ENCODE measurements at places on chromosomes 4 and X. TPM values are rescaled to one million over a fixed set of nuclear protein-coding genes. Genes with fewer than 3 reads are reported as not detected.

DNA sequence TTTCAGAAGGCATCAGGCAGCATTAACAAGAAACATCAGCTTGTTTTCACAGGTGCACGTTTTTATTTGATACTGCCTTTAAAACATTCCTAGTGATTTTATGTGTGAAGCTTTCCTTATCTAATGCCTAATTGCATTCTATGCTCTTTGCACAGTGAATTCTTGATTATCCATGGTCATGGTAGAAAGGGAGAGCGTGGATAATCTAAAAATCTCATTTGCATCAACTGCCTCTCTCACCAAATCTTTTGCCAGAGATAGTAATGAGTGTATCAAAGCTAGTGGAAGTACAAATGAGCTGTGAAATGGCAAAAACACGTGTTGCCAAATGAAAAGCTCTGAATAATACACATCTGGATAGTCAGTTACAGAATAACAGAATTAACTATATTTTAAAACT is 170.5 kb downstream of the NAA11 start:
- no peak for DNase-seq

- DNase-seq = peak; percentile 57
Measured at GRCh38 chrX:154967603-154968002, 54.9 kb downstream of the F8 start.

- DNase-seq = no peak
Measured at GRCh38 chrX:107729558-107730297, 45.9 kb downstream of the TSC22D3 start.

- no peak for DNase-seq
Measured at GRCh38 chr4:180932370-180933001, 1310.7 kb upstream of the TENM3 start.

DNA sequence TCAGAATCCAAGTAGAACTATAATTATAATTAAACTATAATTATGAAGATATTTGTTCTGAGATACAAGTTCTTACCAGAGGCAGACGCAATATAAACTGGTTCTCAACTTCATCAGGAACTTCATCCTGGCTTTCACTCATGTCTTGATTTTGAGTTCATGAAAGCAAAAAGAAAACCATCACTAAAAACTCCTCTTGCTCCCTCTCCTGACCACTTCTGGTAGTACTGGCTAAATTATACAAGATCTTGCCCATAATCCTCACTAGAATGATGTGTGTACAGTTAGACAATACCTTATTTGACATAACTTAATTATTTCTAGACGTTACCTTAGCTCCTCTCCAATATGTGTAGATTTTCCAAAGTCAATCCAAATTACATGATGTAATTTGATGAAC is 3.7 kb downstream of the TAF7L start:
- peak; percentile 65 for DNase-seq

GRCh38 chrX:42536286-42536685 is 241.7 kb downstream of the PPP1R2C start:
- DNase-seq = no peak

GRCh38 chr4:99043346-99043745 is 45.2 kb downstream of the ADH5 start:
- peak; percentile 3 for DNase-seq

GRCh38 chrX:107626916-107627315 is 1.4 kb upstream of the PRPS1 start:
- DNase-seq = no peak

DNA sequence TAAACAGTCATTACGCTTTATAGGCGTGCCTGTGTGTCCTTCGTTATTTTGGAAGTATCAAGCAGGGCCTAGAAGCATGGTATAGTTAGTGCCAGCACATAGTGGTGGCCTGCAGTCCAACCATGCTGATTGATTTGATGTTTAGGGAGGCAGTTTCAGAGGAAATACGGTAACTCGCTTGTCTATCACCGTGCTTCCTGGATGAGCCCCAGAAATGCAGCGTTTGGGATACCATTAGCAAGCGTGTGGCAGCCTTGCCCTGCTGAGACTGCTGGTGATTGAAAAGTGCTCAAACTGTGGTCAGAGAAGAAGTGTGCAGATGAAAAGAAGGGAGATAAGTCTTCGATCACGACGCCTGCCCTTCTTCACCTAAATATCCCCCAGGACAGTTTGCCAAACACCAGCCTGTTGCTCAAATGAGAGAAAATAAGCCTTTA is 158.4 kb downstream of the CHIC2 start:
- no peak for DNase-seq

GRCh38 chrX:31038575-31039326 is 33.1 kb downstream of the FTHL17 start:
- peak; percentile 24 for DNase-seq

- DNase-seq = no peak
Measured at GRCh38 chrX:3407781-3408180, 61.3 kb upstream of the MXRA5 start.

- DNase-seq = peak; percentile 28
Measured at GRCh38 chr4:66639361-66639760, 905.9 kb downstream of the CENPC start.

GRCh38 chr4:159205466-159205865 is 102.6 kb downstream of the RAPGEF2 start:
- no peak for DNase-seq

GRCh38 chr4:7649741-7650531 is 215.2 kb upstream of the PSAPL1 start:
- DNase-seq = peak; percentile 21

DNA sequence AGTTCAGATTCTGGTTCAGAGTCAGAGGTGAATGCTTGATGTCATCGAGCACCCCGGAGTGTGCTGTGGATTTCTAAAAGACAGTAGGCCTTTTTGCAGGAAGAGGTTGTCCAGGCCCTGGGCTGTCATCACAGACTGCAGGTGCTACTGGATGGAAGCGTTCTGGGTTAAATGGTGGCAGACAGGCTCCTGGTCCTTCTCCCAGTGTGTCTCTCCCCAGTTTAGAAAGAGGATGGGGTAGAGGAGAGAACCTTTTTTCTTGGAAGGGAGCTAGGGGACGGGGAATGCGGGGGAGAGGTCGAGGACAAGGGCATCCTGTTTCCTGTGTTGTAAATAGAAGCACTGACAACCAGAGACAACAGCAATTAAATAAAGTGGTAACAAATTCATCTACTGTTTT is 102.3 kb upstream of the NUDT6 start:
- DNase-seq = peak; percentile 28

DNA sequence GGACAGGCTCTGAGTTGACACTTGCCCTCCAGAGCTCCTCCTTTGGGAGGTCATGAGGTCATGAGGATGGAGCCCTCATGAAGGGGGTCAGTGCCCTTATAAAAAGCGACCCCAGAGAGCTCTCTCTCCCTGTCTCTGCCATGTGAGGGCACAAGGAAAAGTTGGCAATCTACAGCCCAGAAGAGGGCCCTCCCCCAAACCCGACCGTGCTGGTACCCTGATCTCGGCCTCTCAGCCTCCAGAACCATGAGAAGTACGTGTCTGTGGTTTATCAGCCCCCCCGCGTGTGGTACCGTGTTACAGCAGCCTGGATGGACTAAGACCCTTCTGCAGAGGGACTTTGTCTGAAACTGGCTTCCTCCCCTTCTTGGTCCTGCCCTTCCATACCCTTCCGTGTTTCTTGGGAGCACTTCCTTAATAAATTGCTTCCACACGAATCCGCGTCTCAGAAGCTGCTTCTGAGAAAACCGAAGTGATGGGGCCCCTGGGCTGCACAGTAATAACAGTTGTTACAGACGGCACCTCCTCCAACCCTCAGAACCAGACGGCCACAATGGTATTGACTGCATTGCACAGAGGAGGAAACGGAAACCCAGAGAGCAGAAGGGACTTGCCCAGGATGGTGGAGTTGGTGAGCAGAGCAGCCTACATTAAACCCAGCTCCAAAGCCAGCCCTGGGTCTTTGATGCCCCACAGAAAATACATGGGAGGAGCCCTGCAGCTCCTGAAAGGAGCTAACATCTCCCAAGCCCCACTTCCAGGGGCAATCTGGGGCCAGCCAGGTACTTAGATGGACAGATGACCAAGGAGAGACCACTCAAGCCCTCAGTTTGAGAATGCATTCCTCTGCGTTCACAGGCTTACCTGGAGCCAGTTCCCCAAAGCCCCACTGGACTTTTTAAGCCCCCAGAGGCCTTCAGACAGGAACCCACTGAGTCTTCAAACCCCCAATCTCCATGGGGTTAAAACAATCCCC is 242.7 kb downstream of the BCOR start:
- no peak for DNase-seq

- no peak for DNase-seq
Measured at GRCh38 chrX:136496186-136496763, 1.1 kb upstream of the HTATSF1 start.

DNA sequence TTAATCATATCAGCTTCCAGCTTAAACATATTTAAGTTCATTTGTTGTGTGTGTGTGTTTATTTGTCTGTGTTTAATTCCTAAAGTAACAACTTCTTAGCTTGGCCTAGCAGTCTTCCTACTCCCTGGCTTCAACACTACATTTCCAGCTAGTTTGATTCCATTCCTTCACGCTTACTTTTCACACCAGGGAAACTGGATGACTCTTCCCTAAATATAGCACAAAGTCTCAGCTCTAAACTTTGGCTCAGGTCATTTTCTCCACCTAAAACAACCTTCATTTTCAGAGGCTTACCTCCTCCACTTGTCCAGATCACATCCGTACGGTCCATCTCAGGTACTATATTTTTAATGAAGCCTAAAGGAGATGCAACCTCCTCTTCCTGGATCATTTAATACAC is 94.4 kb downstream of the KCTD8 start:
- DNase-seq = no peak

- DNase-seq = peak; percentile 85
Measured at GRCh38 chr4:100314057-100314456, 123.8 kb upstream of the DDIT4L start.

- peak; percentile 29 for DNase-seq
Measured at GRCh38 chr4:41373221-41373620, 116.5 kb downstream of the UCHL1 start.

GRCh38 chrX:65532016-65532415 is 2.6 kb downstream of the LAS1L start:
- DNase-seq = no peak

DNA sequence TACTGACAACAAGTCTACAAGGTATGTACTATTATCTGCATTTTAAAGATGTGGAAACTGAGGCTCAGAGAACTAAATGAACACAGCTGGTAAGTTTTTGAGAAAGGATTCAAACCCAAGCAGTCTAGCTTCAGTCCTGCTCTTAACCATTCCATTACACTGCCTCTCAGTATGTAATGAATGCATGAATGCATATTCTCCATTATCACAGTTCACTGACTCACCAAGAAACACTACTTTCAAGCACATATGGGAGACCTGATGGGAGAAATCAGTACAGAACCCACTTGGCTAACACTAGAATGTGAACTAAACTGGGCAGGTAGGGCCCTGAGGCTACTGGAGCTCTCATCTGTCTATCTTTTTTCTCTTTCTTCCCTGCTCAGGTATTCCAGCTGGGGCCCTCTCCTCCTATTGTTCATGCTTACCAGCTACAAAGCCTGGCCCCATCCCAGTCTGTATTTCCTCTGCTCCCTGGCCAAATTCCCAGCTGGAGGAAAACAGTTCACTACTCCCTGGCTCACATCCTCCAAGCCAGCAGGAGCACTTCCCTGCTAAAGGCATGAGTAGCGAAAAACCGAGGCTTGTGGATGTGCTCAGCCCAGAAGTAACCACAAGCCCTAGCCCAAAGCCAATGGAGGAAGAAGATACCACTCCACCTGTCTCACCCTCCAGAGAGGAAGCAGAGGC is 178.2 kb upstream of the ARHGEF9 start:
- DNase-seq = no peak

- DNase-seq = peak; percentile 26
Measured at GRCh38 chrX:18354369-18355223, at the start of gene SCML2. TSS of gene SCML2 (minus strand) at chrX:18354688. CDS start at chrX:18334071, 20,617 bp downstream.

DNA sequence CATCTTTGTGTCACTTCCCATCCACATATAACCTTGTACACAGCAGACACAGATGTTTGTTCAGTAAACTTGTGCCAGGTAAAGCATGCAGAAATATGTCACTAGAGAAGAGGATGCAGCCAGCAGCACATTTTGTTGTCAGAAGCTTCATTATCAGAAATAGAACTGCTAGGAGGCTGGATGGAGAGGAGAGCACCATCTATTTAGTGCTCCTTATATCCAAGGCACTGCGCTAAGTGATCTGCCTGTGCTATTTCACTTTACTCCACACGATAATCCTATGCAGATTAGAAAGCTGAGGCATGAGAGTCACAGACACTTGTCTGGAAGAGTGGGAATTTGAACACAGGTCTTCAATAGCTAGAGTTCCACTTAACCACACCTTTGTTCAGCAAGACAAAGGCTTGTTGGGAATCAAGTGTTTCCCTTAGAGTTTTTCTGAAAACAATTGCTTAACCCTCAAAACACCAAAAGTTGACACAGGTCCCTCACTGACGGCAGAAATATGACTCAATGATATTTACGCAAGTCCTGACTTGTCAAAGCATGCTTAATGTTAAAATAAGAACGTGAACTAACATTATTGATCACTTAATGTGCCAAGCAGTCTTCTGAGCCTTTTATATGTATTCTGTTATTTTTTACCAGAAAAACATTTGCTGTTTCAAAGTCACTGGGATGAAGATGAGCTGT is 1.2 kb upstream of the QDPR start:
- no peak for DNase-seq

GRCh38 chr4:124955476-124955875 is 242.9 kb upstream of the ANKRD50 start:
- DNase-seq = no peak

DNA sequence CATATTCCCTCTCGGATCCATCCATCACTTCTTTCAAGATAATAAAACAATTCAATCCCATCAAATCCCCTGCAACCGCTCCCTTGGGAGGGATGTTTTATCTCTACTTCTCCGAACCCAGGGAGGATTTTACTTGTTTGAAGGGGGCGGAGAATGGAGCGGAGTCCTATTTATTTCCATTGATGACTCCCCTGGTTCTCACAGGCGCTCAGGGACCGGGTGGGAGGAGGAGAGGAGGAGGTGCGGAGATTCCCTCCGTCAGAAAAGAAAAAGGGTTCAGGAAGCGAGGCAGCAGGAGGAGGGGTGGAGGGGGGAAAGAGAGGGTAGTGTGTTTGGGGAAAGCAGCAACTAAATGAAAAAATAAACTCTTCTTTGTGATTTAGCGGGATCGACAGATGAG is 2.1 kb downstream of the NDNF start:
- DNase-seq = no peak

- no peak for DNase-seq
Measured at GRCh38 chr4:20403290-20403689, 151.6 kb downstream of the SLIT2 start.

- no peak for DNase-seq
Measured at GRCh38 chr4:13980317-13981310, 353.1 kb upstream of the BOD1L1 start.

Gene ADH1A
- total RNA-seq = not detected

Gene PAGE5
- total RNA-seq = not detected

Gene MAP7D3
- 22.8 TPM for total RNA-seq

Gene SOWAHD
- total RNA-seq = not detected

Gene ZNF827
- total RNA-seq = 22.1 TPM

Gene SPANXD
- not detected for total RNA-seq

Gene P2RY8
- not detected for total RNA-seq

Gene CACNA1F
- not detected for total RNA-seq

Gene BEX1
- total RNA-seq = 0.46 TPM

Gene ZAR1
- not detected for total RNA-seq

Gene IL3RA
- 28.9 TPM for total RNA-seq

Gene SSX3
- total RNA-seq = not detected

Gene CXorf66
- total RNA-seq = not detected

Gene TEX13B
- not detected for total RNA-seq

Gene TMSB15A
- 6.7 TPM for total RNA-seq

Gene PPEF2
- not detected for total RNA-seq

Gene CCNQ
- total RNA-seq = 20.8 TPM

Measured in endothelial cell of umbilical vein (primary cell).